ENCODE measurements at places on chromosomes 3 and 15. TPM values are rescaled to one million over a fixed set of nuclear protein-coding genes. Genes with fewer than 3 reads are reported as not detected.

Gene OSTN
- total RNA-seq = not detected

Gene GOLGA8Q
- not detected for total RNA-seq

Gene SQOR
- total RNA-seq = 47.0 TPM

Gene EPHA6
- not detected for total RNA-seq

Gene ACTC1
- 2.9 TPM for total RNA-seq

Gene RIOX2
- total RNA-seq = 23.8 TPM

Gene MRAS
- total RNA-seq = 11.2 TPM

Gene CDAN1
- 8.5 TPM for total RNA-seq

Gene MAGI1
- total RNA-seq = 2.8 TPM

Gene TPRA1
- total RNA-seq = 60.1 TPM

Gene GOLGA6L4
- total RNA-seq = not detected

Gene CAV3
- not detected for total RNA-seq

Gene STRIT1
- not detected for total RNA-seq

Gene RHOV
- total RNA-seq = 0.12 TPM

Gene MUSTN1
- not detected for total RNA-seq

Gene PARP15
- total RNA-seq = not detected

Gene ZNF660
- total RNA-seq = 0.64 TPM

Gene ZNF860
- not detected for total RNA-seq

Gene CCDC9B
- total RNA-seq = 9.4 TPM

Gene VPS8
- 35.4 TPM for total RNA-seq

Gene KCNMB3
- 0.52 TPM for total RNA-seq

Gene MFSD1
- 180 TPM for total RNA-seq

Gene PYGO1
- 5.4 TPM for total RNA-seq

Gene THPO
- not detected for total RNA-seq

Gene BNC1
- total RNA-seq = not detected

Gene FOXB1
- not detected for total RNA-seq

Gene GOLGA8H
- total RNA-seq = 0.15 TPM
